ENCODE measurements at places on chromosomes 7 and 10.
A peak's percentile ranks its signal among the peaks of the same experiment; 100 is the strongest.

GRCh38 chr7:11650500-11650899 lies 181.5 kb downstream of the THSD7A start:
- DNase-seq = no peak

- no peak for DNase-seq
These were observed 186.8 kb downstream of the CELF2 start for GRCh38 chr10:11204351-11204942.

DNA sequence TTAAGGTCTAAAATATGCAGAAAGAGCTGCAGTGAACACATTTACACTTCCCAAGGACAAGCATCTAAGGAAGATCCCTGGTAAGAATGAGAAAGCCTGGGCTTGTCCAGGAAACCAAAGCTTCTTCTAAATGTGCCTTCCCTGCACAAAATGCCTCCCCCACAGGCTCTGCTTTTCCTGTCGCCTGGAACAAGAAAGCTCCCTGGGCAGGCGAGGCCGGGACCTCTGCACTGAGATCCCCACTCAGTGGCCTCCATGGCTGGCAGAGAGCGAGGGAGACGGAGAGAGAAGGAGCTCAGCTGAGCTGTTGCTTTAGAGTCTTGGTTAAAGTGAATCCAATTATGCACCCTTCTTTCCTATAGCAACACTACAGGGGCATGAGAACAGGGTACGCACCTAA lies 75.6 kb downstream of the AMZ1 start:
- no peak for DNase-seq

GRCh38 chr10:75293446-75293820 lies 57.7 kb upstream of the COMTD1 start:
- DNase-seq = no peak

- no peak for DNase-seq
These were observed 2.2 kb downstream of the DUSP5 start for GRCh38 chr10:110499796-110500514.

- DNase-seq = no peak
These were observed 4.3 kb upstream of the PCBD1 start for GRCh38 chr10:70892631-70893030.

- no peak for DNase-seq
These were observed 105.1 kb upstream of the ANK3 start for GRCh38 chr10:60494774-60495173.

- no peak for DNase-seq
These were observed 130.5 kb downstream of the GRK5 start for GRCh38 chr10:119337796-119338432.

DNA sequence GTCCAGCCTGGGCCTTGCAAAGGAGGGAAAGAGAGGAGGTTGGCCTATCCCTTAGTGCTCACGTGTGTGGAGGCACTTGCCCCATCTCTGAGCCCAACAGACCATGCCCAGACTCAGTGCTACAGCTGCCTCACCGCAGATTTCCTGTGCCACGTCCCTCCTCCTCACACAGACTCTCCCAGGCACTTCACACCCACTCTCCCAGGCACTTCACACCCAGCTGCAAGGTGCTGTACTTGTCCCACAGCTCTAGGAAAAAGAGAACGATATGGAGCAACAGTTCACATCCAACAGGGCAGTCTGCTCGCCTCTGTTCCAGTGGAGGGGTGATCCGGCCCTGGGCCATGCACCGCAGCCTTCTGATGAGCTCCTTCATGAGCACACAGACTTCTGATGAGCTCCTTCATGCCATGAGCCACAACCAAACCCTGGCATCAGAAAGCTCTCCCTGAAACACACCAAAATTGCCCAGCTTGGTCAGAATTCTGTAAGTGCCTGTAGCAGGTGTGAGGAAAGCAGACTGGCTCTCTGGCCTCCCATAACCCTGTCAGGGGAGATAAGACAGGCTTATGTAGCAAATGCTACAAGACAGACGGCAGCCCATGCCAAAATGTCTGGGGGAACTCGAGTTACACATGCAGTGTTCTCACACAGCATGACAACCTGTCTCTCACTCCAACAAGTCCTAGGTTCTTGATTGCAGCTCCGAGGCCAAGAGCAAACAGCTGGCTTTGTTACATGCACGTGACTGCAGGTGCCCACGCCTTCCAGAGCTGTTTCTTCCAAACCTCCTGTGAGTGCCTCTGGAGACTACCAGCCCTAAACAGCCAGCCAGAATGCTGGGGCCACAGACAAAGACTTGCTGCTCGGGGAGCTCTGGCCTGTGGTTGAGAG lies 348.5 kb downstream of the GRID1 start:
- DNase-seq = no peak

GRCh38 chr7:92437956-92438491 lies 9.3 kb upstream of the GATAD1 start:
- DNase-seq = no peak

GRCh38 chr7:23222439-23223030 lies 24.0 kb upstream of the GPNMB start:
- DNase-seq = no peak

- no peak for DNase-seq
These were observed 232.0 kb downstream of the PAXIP1 start for GRCh38 chr7:154770962-154771361.

GRCh38 chr7:3461923-3462322 lies 160.9 kb downstream of the SDK1 start:
- DNase-seq = no peak

DNA sequence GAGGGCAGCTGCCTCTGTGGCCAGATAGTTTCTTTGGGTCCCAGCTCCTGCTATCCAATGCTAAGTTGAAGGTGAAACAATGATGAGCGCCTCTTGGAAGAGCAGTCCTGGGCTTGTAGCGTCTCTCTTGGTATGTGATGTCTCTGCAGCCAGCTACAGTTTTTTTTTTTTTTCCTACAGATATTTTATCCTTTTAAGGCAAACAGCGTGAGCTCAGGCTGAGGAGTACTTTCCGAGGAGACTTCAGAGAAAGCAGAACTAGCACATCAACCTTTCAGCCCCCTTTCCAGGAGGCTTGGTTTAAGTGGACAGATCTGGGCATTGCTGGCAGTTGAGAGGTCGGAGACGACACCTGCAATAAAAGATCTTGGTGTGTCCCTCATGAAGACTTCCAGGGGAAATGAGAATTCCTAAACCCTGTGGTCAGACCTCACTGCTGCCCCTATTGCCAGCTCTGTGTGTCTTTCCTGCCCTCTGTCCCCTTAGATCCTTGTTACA lies 9.1 kb downstream of the PRKG1 start:
- peak; percentile 62 for DNase-seq

DNA sequence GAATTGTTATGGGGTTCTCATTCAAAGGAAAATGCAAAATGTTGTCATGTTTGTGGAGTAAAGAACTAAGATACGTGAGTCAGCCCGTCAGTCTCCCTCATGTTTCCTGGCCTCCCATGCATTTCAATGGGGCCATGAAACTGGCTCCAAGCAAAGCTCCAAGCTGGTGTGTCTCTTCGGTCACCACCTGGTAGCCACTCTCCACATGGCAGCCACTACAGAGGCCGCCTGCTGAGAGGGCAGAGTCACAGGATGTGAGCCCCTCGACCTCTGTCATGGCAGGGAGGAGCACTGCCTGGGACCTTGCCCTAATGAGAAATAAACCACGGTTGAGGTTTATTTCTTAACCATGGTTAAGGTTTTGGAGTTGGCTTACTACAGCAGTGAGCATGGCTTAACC lies 62.6 kb downstream of the AOC1 start:
- no peak for DNase-seq

- no peak for DNase-seq
These were observed 69.1 kb downstream of the INPP5A start for GRCh38 chr10:132606536-132607316.

- no peak for DNase-seq
These were observed 123.0 kb upstream of the SGCE start for GRCh38 chr7:94778711-94779459.

DNA sequence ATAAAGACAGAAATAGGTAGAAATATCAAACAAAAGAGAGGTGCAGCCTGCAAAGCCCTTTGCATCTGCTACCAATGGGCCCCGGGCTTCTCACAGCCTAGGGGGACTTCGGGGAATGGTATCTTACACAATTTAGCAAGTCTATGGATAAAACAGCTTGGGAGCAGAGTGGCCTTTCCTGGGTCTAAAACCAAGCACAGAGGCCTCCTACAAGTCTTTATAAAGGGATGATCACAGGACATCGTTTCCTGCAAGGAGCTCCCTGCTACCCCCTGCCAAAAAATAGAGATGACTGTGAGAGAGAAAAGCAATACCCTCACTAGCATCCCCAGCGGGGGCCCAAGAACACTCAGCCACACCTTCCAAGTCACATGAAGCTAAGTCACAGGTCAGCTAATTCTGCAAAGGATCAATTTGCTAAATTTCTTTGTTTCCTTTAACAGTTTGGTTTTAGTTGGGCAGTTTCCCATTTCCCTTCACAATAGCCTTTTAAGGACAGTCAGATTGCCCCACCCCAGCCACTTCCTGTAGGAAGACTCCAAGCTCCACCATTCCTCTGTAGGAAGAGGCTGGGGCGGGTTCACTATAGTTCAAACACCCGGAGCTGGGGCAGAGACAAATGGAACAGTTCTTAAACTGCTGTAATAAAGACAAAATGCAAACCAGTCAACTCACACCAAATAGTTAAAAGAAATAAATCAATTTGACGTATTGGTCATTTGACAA lies 105.5 kb downstream of the SLIT1 start:
- no peak for DNase-seq
